ENCODE measurements at places on chromosomes 5 and 9.

DNA sequence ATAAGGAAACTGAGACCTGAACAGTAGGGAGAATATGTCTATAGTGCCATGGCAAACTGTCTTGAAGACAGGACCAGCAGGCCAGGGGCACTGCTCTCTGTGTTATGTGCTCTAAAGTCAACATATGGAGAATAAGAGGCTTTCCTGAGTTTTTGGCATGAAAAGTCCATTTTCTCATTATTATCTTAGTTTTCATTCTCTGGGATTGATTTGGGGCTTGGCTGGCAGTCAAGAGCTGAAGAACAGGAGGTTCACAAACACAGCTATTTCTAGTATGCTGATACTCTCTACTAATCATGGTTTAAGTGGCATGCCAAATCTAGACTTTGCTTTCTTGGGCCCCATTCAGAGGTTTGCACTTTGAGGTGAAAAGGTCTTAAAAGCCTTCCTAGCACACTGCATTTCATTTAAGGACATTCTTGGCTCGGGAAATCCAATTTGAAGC is 404.4 kb downstream of the ZNF608 start:
- no peak for DNase-seq

GRCh38 chr9:97447001-97447400 is 35.1 kb downstream of the TDRD7 start:
- DNase-seq, result no peak

- no peak for DNase-seq
These were observed 152.2 kb downstream of the ARHGAP26 start for GRCh38 chr5:142922223-142922952.

DNA sequence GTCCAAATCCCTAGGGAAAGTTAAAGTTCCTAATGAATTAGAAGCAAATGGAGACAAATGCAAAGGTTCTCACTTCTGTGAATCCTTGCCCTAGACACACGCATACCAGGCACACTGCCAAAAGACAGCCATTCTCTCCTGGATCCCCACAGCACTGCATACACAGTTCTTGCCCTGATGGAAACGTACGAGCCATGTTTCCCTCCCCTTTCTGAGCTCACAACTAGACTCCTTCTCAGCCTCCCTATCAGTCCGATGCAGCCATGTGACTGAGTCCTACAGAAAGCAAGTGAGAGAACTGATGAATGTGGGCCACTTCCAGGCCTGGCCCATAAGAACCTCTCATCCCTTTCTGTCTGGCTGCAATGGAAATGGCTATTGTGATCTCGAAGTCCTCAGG is 92.0 kb downstream of the ZNF608 start:
- no peak for DNase-seq

- no peak for DNase-seq
These were observed 98.9 kb downstream of the CEMIP2 start for GRCh38 chr9:71669284-71669995.

DNA sequence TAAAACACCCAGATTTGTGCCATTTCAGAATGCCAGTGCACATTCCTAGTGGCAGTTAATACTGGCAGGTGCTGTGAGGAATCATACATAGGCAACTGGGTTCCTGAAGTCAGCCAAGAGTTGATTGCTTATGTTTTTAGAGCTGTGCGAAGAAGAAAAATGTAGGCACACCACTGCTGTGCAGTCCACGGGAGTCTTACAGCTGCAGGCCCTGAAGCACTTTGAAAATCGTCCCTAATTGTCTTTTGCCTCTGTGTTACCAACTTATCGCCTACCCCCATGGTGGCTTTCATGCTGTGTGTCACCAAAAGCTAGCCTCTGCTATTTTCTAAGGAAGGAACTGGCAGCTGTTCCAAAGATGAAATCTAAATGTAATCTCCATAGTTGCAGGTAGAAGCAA is 263.9 kb downstream of the ARRDC3 start:
- DNase-seq, result no peak

DNA sequence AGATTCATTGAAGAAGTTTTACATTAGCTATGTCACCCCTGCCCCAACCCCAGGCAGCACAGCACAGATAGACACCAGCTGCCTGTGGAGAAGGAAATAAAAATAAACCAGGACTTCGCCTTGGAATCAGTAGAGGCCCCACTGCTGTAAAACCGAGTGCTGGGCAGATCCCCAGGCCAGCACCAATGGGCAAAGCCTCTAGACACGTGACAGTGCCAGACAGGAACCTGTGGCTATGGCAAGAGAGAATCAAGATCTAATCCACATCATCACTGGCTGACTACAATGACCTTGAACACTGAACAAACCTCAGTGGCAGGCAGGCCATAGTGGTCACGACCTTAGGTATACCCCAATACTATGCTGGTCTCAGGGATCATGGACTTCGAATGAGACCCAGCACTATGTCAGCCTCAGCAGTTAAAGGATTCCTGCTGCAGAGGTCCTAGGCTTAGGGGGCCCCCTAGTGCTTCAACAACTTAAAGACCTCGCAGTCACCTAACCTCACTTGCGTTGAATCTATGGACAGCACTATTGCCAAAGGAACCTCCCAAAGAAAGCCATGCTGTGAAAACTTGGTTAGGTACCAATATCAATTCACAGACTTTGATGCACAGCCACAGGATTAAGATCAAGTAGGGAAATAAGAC is 2118.6 kb upstream of the C9orf72 start:
- DNase-seq, result no peak

- no peak for DNase-seq
These were observed 607.6 kb downstream of the PTPRD start for GRCh38 chr9:10005206-10005605.

- DNase-seq, result no peak
These were observed 24.2 kb downstream of the TRIO start for GRCh38 chr5:14167211-14167845.

- peak; percentile 31 for DNase-seq
These were observed 6.4 kb downstream of the TSPAN17 start for GRCh38 chr5:176653401-176654385.

GRCh38 chr9:130234340-130235260 is 31.0 kb upstream of the HMCN2 start:
- no peak for DNase-seq

DNA sequence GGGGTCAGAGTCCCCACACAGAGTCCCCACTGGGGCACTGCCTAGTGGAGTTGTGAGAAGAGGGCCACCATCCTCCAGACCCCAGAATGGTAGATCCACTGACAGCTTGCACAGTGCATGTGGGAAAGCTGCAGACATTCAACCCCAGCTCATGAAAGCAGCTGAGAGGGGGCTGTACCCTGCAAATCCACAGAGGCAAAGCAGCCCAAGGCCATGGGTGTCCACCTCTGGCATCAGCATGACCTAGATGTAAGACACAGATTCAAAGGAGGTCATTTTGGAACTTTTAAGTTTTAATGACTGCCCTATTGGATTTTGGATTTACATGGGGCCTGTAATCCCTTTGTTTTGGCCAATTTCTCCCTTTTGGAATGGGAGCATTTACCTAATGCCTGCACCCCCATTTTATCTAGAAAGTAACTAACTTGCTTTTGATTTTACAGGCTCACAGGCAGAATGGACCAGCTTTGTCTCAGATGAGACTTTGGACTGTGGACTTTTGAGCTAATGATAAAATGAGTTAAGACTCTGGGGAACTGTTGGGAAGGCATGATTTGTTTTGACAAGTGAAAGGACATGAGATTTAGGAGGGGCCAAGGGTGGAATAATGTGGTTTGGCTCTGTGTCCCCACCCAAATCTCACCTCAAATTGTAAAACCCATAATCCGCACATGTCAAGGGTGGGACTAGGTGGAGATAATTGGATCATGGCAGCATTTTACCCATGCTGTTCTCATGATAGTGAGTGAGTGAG is 56.3 kb upstream of the ITGA1 start:
- DNase-seq, result no peak

GRCh38 chr5:135971701-135972100 is 16.9 kb upstream of the LECT2 start:
- no peak for DNase-seq

GRCh38 chr5:135847976-135848375 is 13.5 kb downstream of the SLC25A48 start:
- DNase-seq, result no peak

- DNase-seq, result peak; percentile 72
These were observed 2.4 kb downstream of the SAPCD2 start for GRCh38 chr9:137067860-137068538.

- DNase-seq, result no peak
These were observed 1336.1 kb upstream of the CDH9 start for GRCh38 chr5:28374492-28374967.

- no peak for DNase-seq
These were observed 1.0 kb downstream of the GGTA1 start for GRCh38 chr9:121498487-121499176.

DNA sequence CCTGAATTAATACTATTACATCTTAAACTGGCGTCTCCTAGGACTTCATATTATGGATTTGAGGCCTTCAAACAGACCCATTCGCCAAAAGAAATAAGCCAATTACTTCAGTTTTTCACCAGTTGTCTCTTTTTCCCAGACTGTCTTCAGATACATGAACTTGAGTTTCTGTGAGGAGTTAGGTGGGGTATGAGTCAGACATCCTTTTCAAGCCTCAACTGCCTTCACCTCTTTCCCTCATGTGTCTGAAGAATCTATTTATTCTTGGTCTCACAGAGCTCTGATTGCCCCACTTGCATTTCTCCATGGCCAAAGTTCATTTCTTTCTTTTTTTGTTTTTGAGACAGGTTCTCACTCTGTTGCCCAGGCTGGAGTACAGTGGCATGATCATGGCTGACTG is 12.5 kb downstream of the WNT8A start:
- no peak for DNase-seq

GRCh38 chr5:59684388-59685190 is 208.9 kb downstream of the PDE4D start:
- no peak for DNase-seq

- DNase-seq, result no peak
These were observed 9.8 kb upstream of the ESM1 start for GRCh38 chr5:54995168-54995567.

- DNase-seq, result no peak
These were observed 106.2 kb upstream of the CLINT1 start for GRCh38 chr5:157965040-157965678.

- DNase-seq, result no peak
These were observed 64.7 kb downstream of the CSF2 start for GRCh38 chr5:132138260-132138659.

DNA sequence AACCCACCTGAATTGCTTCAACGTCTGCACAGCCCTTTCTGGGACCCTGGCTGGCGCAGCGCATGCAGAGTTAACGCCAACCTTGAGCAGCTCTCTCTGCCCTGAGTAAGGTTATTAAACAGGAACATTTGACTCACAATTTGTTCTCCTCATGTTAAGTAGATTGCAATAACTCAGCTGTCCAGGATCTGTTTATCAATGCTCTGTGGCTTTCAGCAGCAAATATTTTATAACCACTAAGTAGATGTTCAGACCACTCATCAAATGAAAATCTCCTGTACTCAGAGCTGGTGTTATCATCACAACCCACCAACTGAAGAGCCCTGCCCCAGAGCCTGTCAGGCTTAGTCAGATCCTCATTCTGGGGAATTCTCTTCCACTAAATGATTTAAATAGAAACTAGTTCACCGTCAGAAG is 403.0 kb downstream of the ZNF608 start:
- no peak for DNase-seq

DNA sequence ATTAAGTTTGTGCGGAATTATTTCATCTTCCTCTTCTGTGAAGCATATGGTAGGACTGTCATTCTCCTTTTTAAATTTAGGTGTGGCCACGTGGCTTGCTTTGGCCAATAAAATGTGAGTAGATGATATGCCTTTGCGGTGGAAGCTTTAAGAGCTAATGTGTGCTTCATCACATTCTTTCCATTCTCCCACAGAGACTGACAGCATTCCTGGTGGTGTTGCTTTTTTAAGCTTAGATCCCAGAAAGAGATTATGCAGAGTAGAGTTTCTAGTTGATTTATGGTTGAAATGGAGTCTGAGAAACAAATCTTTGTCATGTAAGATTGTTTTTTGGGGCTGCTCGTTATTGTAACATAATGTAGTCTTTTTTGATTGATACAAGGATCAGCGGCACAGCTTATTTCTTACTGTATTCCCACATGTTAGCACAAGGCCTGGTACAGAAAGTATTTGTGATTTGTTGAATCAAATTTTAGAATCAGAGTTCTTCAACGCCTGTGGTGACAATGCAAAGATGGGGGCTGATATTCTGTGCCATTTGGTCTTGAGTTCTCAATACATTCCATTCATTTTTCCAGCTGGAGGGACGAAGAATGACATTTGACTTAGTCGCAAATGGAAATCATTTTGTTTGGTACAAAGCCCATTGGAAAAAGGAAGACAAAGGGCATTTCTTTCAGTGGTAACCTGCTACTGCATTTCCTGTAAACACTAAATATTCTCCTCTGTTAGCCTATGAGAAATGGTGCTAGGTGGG is 209.9 kb upstream of the VLDLR start:
- DNase-seq, result no peak

DNA sequence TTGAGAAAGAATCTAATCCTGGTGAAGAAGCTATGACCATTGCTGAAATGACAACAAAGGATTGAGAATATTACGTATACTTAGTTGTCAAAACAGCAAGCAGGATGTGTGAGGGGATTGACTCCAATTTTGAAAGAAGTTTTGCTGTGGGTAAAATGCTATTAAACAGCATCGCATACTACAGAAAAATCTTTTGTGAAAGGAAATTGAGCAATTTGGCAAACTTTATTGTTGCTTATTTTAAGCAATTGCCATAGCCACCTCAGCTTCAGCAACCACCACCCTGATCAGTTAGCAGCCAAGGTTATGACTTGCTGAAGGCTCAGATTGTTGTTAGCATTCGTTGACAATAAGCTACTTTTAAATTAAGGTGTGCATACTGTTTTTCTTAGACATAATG is 22.5 kb upstream of the ARL14EPL start:
- DNase-seq, result no peak

DNA sequence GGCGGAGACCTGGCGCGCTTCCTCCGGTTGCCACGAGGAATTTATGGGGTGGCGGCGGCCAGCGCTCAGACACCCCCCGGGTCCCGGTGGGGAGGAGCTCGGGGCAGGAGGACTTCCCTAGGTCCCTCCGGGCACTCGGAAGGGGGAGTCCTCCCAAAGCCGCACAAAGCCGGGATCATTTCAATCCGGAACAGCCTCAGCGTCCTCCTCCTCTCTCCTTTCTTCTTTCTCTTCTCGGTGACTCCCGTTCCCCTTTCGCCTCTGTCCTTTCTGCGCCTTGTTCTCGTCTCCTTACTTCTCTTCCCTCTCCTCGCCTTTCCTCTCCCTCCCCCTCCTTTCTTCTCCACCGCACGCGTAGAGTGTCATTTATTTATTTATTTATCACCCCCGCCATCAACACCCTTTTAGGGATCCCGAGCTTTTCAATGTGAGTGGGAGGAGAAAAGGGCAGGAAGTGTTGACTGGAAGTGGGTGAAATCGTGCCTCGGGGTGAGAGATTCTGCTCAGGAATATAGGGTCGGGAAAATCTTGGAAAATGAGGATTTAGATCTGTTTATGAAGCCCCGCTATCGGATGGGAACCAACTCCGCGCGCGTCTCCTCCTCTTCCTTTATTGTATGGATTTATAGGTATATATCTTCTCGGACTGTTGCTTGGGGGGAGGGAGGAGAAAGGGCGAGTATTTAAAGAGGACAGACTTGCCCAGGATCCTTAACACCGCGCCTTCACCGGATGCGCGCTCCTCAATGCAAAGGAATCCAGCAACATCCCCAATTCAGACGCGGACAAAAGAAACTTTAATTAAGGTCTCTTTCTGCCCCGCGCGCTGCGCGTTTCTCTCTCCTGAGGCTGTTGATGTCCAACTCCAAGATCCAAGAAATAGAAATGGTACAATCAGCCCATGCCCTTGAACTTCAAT is 2.0 kb upstream of the ZNF462 start:
- DNase-seq, result no peak

Data from stimulated activated CD8-positive, alpha-beta memory T cell treated with anti-CD3 and anti-CD28 coated beads, Interleukin-15, amount 100 ng/mL, for 24 hours (primary cell).